ENCODE measurements at places on chromosomes 2 and 18.

GRCh38 chr18:48824231-48824970, 126.4 kb downstream of the SMAD7 start:
- no peak for DNase-seq

GRCh38 chr2:2901384-2902345, 476.0 kb downstream of the EIPR1 start:
- DNase-seq = no peak

DNA sequence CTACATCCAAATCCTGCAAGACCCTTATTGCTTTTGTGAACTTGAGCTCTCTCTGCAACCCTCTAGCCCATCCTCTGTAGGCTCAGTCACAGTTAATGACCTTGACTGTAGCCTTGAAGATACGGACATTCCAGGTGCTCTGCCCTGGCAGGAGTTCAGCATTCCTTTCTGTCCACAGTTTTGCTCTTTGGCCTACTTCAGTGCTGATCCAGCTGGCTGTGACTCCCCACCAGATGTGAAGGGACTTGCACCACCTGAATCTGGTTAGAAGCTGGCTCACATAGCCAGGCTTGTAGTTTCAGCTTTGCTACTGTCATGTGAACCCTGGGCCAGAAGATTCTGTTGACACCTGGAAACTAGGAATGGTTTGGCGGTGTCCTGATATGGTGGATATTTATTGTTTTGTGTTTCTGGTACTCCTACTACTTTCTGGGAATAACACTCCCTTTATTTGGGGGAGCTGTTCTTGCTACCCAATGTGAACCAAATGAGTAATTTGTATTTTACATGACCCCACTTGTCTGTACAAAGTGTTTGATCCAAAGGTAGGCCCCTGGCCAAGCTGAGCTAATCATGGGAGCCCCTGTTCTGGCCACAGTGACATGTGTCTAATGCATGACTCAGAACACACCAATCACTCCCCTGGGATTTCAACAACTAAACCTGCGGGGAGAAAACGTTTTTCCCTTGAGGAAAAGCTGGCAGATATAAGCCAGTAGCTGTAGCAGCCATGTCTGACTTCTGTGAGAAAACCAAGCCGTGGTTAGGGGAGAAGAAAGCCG, 73.4 kb downstream of the CDCA7 start:
- no peak for DNase-seq

DNA sequence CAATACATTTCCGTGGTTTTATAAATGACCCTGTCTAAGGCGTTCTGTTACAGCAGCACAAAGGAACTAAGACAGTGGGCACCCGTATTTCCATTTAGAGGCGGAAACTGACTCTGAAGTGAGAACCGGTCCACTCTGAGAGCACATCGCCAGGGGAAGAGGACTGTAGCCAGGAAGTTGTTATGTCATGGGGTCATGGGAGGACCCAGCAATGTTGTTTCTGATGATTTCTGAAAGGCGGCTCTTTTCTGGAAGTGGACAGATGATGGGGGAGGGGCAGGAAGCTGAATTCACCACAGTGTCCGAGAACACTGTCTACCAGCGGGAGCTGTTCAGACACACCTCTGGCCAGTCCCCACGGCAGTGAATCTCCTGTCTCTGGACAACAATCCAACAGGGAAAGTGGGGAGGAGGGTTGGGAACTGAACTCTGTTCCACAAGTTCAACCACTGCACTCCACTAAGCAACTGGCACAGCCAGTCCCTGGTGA, 2.1 kb upstream of the LRRFIP1 start:
- DNase-seq = no peak

GRCh38 chr2:223720367-223720766, 117.0 kb downstream of the AP1S3 start:
- no peak for DNase-seq

GRCh38 chr2:66440708-66441497, 6.0 kb downstream of the MEIS1 start:
- DNase-seq = no peak

GRCh38 chr2:40113997-40114396, 334.9 kb upstream of the THUMPD2 start:
- no peak for DNase-seq

Data from hematopoietic multipotent progenitor cell treated with erythropoietin and hydrocortisone succinate and interleukin-3 and kit ligand, for 15 days (in vitro differentiated cells).